ENCODE measurements at places on chromosomes 3 and 15.

DNA sequence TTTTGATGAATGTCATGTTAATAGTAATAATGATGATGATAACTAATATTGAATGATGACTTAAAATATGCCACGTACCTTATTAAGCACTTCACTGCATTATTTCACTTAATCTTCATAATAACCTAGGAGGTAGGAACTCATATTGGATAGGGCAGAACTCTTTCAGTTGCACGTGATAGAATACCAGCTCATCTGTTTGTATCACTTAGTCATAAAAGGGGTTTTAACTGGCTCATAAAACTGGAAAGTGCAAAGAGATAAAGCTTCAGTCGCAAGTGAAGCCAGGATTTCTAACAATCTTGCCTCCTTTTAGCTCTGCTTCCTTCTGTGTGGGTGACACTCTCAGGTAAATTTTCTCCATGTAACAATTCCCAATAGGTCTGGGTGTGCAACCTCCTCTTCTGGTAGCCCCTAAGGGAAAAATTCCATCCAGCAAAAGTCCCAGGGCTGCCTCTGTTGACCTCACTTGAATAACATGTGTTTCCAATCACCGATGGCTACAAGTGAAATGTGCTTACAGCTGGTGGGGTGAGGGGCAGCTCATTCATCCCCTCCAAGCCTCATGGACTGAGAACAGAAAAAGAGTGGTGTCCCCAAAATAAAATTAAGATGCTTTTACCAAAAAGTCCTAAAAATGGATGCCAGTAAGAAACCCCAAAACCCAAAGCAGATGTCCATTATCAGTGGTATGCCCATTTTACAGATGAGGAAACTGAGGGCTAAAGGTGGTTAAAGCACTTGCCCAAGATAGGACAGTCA, 9.3 kb downstream of the GXYLT2 start:
- DNase-seq = no peak

DNA sequence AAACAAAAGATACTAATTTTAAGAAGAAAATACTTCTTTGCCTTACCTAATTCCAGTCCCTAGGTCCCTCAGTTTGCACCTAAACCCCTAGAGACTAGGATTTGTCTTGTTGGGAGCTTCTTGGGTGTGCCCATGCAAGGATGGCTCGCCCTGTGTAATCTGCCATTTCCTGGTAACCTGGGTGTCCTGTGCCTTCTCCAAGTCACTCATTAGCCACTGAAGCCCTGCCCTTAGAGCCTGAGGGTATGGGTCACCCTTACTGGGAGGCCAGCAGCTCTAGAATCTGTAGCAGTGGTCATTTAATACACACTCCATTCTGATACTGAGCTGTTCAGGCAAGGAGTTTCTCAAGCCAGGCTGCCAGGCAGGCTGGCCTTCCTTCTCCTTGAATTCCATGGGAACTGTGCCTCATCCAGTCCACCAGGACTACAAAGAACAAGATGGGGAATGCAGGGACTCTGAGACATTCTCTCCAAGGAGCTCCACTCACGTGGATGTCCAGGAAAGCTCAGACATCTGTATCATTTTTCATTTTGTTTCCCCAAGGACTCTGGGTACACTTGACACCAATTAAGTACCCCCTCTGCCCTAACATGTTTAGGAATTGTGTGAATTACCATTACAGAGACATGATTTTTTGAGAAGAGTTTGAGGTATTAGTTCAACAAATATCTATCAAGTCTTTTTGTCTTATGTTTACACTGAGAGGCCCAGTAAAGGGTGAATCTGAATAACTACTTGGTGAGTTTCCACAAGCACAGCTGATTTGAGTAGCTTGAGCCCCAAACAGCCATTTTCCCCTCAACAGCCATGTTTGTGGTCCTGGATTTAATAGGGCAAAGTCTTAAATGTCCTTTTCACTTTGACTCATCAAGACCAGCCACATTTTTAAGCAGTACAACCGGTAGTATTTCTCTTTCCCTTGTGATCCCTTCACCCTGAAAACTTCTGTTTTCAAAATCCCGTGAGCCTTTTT, 52.6 kb downstream of the ARNT2 start:
- no peak for DNase-seq

DNA sequence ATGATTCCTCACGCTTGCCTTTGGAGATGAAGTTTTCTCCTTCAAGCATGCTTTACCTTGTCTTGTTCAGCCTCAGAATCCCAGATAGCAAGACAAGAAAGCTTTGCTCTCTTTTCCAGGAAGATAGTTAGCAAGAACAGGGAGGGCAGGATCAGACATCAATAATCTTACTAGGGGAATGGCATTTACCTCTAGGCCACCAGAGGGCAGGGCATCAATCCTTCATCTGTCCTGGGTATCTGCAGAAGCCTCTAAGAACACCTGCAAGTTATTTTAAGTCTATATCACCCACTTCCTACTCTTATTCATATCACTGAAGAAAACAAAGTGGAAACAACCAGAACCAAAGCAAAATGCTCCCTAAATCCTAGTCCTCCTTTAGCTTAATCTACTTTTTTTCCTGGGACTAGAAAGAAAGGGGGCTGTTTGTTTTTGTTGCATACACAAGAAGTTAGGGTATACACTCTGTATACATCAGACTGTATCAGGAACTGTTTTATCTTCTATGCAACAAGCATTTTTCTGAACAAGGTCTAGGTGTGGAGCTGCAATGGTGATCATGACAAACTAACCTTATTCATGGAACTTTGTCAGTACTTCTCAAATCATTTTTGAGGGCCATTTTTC, 862.5 kb downstream of the CADM2 start:
- no peak for DNase-seq

DNA sequence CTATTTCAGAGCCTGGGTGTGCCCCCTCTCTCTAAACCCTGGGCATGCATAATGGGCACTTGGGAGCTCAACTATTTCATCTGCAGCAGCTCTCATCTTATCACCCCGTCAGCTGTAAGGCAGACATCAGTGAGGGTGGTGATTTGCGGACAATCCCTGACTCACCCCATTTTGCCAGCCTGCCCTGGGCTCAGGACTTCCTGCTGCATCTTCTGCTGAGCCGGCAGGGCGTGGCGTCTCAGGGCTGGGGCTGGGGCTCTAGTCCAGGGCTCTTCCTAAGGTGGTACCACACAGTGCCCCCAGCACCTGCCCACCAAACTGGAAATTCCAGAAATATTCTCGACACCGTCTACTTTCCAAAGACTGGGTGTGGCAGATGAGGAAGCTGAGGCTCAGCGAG, 925 bp upstream of the PSTPIP1 start:
- DNase-seq = no peak

GRCh38 chr15:92634060-92634459, 21.5 kb downstream of the FAM174B start:
- DNase-seq = no peak

DNA sequence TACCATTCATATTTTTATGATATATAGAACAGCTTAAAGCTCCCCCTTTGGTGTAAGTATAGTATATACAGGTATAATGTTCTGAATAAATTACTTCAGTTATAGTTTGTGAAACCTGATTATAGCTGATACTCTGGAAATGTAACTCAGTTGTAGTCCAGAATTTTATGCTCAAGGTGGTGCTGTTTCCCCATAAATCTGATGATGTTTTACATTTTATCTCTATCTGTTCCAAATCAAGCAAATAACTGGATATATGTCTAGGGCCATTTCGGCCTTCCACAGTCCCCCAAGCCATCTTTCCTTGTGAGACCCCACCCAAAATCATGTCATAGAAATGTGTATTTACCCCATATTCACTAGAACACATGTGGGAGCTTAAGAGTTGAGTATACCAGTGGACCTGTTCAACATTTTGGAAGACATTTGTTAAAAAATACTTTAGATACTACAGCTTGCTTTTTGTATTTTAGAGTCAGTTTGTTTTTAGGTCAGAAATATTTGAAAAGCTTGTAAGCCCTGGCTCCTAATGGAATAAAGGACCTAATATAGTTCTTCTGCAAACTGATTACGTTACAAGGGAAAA, 107.1 kb downstream of the ATG7 start:
- DNase-seq = no peak

DNA sequence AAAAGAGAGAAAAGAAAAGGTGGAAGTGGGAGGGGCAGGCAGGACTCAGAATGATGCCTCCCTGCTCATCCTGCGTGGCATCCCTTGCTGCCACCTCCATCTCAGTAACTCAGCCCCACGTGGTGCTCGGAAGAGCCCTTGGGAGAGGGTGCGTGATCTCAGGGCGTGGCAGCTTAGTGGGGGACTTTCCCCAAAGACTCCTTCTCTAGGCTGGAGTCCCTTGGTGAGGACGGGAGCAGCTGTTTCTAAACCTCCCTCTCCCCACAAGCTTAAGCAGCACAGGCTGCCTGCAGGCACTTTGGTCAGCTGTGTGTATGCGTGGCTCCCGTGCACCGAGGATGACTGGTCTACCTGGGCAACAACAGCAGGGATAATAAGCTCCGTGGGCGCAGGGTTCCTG, 7.4 kb upstream of the ANPEP start:
- no peak for DNase-seq

DNA sequence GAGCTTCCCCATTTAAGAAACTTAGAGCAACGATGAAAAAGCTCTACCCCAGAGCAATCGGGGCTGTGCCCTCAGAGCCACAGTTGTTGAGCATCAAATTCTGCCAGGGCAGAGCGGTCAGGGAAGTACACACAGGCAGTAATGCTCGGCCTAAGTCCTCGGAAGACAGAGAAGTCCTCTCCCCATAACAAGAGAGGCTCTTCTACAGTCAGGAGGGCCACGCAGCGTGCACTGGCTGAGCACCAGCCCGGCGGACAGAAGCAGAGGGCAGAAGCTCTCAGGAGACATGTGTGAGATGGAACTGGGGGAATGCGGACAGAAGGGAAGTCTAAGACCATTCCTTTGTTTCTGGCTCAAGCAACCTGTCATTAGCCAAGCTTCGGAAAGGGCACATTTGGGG, 95.9 kb downstream of the XXYLT1 start:
- DNase-seq = no peak

GRCh38 chr3:194468086-194468485, 18.7 kb downstream of the ATP13A3 start:
- DNase-seq = no peak

DNA sequence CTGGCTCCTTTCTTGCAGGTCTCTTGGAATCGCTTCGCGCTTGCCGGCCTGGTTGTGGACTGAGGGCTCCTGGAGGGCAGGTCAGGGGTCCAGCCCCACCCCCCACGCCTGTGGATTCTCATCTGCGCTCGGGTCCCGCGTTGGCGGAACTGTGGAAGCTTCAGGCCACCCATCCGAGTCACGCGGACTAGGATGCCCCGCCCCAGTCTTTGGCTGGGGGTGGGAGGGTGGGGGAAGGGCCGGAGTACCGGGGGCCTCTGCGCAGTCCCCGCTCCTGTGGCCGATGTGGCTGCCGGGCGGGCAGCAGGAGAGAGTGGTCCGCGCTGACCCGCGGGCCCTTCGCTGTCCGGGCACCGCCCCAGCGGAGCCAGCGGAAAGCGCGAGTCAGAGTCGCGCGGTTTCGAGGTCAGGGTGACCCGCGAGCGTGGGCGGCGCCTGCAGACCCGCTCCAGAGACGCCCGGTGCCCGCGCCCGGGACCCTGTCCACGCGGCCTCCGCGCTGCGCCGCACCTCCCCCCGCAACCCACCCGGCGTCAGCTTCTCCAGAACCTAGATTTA, 114.2 kb downstream of the KLF13 start:
- DNase-seq = peak; percentile 35

GRCh38 chr3:143596957-143597642, 251.2 kb downstream of the SLC9A9 start:
- no peak for DNase-seq

DNA sequence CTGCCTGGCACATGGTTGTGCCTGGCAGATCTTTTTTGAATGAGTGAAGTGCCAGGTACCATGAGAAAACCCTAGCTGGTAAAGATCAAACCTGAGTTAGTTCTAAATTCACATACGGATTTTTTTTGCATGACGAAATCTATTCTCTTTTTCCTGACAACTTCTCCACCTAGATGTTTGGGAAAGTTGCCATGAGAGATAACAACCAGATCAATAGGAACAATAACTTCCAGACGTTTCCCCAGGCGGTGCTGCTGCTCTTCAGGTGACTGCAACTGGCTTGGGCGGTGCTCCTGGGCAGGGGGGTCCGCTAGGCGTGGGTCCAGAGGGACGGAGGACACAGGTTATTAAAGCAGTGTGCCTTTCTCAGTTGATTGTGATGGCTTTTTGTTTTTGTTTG, 71.8 kb downstream of the CHDH start:
- no peak for DNase-seq

GRCh38 chr3:116001151-116001621, 377.9 kb downstream of the GAP43 start:
- no peak for DNase-seq

- DNase-seq = no peak
These were observed 4.4 kb upstream of the ATOSA start for GRCh38 chr15:52683580-52683979.

DNA sequence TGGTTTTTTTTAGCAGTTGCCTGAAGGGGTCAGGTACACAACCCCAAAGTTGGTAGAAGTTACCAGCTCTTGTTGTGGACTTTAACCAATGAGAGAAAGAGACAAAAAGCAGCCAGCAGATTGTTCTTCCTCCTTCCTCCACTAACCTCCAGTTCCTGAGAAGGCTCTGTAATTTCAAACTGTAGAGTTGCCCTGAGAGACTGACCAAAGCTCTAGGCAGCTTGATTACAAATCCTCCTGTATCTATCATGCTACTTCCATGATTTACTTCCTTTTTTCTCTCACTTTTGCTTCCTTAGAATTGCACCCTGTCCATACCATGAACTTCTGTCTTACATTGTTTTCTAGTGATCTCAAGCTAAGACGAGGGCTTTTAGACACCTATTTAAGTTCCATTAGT, 29.2 kb downstream of the NSUN3 start:
- DNase-seq = no peak

GRCh38 chr3:177441276-177441812, 244.1 kb upstream of the TBL1XR1 start:
- DNase-seq = no peak

GRCh38 chr3:25169151-25169550, 258.9 kb upstream of the RARB start:
- DNase-seq = no peak

DNA sequence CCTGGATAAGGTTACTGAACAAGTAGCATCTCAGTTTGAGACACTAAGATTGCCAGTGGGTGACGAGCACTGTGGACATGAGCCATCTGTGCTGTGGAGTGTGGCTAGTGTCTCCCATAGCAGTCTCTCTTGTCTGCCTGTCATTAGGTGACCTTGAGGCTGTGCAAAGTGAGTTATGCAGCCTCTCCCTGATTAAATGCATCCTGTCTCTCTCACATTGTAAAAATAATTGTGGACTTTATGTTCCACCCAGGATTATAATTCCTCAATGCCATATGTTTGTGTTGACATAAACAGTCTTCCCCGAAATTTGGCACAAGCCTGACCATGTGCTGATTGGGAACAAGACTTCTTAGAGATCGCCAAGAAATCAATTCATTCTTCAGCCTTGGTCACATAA, 168.9 kb downstream of the MYRIP start:
- DNase-seq = no peak

DNA sequence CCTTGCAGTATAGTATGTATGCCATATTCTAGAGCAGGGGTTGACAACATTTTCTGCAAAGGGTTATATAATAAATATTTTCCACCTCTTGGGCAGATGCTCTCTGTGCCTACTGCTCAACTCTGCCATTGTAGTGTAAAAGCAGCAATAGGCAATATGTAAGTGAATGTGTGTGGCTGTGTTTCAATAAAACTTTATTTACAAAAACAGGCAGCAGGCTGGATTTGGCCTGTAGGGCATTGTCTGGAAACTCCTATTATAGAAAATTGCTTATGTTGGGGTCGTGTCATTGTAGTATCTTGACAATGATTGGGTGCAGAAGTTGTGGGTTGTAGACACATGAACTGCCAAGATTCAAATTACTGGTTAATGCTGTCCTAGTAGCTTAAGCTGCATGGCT, 153.6 kb upstream of the CNTN3 start:
- DNase-seq = no peak

All from 8988T (cell line).